Right hindlimb (tissue), 1 donor: ENCODE measurements at places on chromosomes 13 and 19.

- DNase-seq: no peak
These were observed 2.8 kb downstream of the TNNT1 start for GRCh38 chr19:55146078-55146704.

DNA sequence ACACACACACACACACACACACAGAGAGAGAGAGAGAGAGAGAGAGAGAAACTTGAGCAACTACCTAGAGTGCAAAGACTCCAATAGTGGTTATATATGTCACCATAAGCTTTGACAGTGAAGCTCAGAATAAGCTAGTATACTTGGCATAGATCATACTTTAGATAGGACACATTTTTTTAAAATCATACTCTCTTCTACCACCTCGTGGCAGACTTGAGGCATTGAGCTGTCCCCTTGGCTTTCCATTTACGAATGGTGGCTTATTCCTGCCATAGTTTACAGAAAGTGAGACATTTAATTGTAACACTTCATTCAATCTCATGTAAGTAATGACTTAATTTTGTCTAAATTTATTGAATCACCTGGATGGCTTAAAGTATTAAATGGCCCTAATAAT lies 108.2 kb downstream of the EDNRB start:
- no peak for DNase-seq

DNA sequence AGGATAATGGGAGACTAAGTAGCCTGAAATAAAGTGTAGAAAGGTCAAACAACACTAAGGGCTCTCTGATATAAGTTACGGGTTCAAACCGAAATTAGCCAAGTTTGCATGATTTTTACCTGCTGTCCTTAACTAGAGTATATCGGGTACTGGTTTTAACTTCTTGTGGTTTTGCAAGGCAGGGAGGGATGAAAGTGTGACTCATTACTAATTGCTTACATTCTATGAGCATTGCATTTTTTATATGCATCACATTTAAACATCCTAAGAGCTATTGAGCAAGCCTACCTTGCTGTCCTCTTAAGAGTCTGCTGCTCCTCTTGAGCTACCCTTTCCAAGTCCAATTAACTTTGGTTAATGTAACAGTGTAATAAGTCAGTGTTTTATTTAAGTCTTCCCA lies 415.4 kb downstream of the SLITRK5 start:
- no peak for DNase-seq

GRCh38 chr13:51291341-51291740 lies 48.1 kb upstream of the SERPINE3 start:
- no peak for DNase-seq

DNA sequence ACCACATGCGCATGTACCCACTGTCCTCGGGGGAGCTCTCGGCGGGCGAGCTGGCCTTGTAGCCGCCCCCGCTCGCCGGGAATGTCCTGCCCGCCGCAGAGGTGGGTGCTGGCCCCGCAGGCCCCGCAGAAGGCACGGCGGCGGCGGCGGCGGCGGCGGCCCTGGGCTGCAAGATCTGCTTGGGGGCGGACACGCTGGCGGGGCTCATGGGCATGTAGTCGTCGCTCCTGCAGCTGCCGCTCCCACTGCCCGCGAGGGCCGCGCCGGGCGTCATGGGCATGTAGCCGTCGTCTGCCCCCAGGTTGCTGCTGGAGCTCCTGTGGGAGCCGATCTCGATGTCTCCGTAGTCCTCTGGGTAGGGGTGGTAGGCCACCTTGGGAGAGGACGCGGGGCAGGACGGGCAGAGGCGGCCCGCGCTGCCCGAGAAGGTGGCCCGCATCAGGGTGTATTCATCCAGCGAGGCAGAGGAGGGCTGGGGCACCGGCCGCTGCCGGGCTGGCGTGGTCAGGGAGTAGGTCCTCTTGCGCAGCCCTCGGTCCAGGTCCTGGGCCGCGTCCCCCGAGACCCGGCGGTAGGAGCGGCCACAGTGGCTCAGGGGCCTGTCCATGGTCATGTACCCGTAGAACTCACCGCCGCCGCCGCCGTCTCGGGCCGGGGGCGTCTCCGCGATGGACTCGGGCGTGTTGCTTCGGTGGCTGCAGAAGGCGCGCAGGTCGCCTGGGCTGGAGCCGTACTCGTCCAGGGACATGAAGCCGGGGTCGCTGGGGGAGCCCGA lies 2.4 kb downstream of the IRS2 start:
- no peak for DNase-seq

DNA sequence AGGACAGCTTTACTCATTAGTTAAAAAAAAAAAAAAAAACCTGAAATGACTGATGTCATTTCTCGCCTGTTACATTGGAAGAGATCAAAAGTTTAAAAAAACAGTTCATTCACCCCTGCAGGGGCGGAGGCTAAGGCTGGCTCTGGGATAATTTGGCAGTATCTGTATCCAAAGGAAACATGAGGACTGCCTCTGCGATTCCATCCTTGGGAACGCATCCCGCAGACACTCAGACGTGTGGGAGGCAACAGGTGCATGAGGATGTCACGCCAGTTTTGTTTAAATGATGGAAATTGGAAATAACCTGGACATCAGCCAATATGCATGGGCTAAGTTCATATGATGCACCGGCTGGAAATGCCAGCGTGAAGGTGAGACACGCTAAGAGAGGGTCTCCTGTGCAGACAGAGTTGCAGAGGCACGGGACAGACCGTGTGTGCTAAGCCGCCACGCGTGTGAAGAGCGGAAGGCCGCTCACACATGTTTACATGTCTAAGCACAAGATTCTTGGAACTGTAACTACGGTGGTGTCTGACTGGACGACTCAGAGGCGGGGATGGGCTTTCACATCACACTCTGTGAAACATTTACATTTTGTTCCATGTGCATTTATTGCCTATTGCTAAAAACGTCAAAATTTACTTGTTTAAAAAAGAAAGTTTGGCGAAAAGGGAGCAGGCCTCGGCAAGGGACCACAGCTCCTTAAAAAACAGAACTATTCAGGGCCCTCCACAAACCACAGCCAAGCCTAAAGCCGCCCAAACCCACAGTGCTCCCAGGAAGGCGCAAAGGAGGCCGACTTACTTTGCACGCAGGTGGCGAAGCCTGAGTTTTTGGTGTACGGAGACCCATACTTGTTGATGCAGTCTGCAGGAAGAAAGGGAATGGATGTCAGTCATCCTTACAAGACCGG lies 17.9 kb downstream of the GAS6 start:
- DNase-seq: no peak

DNA sequence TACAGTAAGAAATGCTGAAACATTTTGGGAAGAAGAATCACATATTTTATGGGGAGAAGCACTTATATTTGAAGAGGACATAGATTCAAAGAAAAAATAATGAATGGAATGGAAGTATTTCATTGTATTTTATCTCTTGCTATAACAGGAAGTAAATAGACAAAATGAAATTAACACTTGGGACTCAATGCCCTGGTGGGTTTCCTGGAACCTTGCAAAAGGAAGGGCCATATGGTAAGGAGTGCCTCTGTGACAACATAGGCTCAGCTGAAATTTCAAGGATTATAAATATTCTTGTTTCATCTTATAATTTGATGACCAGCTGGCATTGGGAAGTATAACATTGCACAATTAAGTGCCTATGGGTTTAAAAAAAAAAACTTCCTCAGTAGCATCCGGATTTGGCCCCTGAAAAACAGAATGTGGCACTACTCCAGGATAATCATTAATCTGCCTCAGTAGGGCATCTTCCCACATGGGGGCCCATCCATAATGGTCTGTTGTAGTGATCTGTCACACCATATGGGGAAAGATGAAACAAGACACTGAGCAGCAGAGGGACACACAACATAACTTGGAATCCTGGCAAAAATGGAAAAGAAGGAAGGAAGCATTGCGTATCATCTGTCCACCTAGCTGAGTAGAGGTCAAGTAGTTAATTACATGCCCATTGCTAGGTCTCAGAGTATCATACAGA lies 321.6 kb downstream of the NDFIP2 start:
- no peak for DNase-seq

GRCh38 chr13:106471957-106472543 lies 63.4 kb downstream of the EFNB2 start:
- no peak for DNase-seq

- no peak for DNase-seq
These were observed 56.6 kb upstream of the GPC6 start for GRCh38 chr13:93169980-93170379.

DNA sequence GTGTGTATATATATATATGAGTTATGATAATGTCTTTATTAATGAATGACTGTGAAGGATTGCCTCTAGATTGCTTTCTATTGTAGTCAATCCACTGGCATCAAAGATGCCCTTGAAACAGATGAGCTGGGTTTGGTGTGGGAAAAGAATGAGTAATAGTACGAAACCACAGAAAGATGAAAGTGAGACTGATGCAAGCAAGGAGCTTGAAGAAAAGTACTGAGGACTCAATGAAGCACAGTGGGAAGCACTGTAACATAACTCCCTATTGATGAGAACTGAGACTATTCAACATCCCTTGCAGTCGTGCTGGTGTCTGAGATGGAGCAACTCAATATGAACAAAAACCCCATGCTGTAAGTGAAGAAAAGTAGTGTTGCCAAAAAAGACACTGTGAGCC lies 1794.2 kb downstream of the SLITRK5 start:
- DNase-seq: no peak
